ENCODE measurements at places on chromosomes 2 and 18. TPM values are rescaled to one million over a fixed set of nuclear protein-coding genes. Genes with fewer than 3 reads are reported as not detected.

- no peak for DNase-seq
- no peaks in the 10 kb centered on the region for H3K27me3 ChIP-seq
- H3K4me3 ChIP-seq = no peak overlapping the region
- no peak overlapping the region for H3K27ac ChIP-seq
These were observed 4.5 kb downstream of the ITM2C start for GRCh38 chr2:230868947-230869913.

DNA sequence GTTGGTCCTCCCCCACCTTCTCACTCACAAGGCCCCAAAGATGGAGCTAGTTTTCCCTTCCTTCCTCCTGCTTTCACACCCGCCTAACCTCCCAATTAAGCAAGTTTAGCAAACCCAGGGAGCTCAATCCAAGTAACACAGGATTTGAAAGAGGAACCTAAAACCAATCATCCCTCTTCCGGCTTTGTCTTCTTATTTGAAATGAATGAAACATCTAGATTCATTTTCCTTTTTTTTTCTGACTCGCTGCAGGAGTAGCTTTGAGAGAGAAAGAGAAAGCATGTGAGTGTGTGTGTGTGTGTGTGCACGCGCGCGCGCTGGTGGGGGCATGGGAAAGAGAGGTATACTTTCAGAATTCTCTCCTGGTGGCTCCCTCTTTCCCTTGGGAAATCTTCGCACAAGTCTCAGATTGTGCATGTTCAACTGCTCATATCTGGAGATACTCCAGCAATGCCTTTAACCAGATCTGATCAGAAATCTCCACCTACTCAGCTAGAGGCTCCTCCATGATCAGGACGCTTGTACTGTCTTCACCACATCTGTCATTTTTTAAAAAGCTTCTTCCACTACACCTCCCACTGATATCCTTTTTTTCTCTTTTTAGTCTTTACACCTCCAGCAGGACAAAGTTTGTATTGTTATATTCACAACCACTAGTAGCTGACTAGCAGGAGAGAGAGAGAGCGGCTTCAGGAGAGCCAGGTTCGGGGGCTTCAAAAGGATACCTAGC is 1.7 kb downstream of the SLC8A1 start:
- H3K4me1 ChIP-seq = no peaks in the 10 kb centered on the region
- no peak for DNase-seq
- H3K4me3 ChIP-seq = no peak overlapping the region
- peaks cover 14% of the 10 kb centered on the region for H3K27me3 ChIP-seq

DNA sequence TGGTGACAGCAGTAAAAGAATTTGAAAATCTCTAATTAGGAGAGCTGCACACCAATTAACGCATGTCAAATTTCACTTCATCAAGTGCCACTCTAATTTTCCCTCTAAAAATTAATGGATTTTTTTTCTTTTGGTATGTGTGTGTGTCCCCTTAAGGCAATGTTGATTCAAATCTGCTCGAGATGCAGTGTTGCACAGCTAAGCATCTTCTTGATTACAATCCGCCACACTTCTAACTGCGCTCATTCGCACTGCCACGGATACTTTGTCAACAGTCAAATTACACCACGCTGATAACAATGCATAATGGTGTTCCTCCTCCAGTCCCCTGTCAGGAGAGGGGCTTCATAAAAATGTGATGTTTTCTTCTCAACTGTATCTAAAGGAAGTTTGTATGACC is 261.4 kb downstream of the MEIS1 start:
- no peak overlapping the region for H3K4me3 ChIP-seq
- DNase-seq = no peak
- H3K27me3 ChIP-seq = no peaks in the 10 kb centered on the region
- no peaks in the 10 kb centered on the region for H3K36me3 ChIP-seq

DNA sequence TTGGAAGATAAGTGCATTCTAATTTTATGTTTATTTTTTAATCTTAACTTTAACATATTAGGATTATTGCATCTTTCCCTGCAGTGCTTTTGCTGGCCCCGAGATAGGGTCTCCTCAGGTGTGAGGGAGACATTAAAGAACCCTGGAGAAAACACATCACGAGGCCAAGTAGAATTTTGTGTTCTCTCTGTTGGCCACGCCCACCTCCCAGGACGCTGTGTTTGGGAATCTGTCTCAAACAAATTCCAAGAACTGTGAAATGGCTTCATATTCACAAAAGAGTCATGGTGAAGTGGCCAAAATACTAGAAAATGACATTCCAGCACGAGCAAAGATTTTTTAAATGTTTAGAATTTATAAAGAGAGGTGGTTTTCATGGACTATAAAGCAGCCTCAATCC is 27.3 kb downstream of the RNF144A start:
- DNase-seq = no peak
- H3K27ac ChIP-seq = no peak overlapping the region
- no peaks in the 10 kb centered on the region for H3K27me3 ChIP-seq
- H3K36me3 ChIP-seq = peaks cover 36% of the 10 kb centered on the region
- H3K4me1 ChIP-seq = peaks cover 10% of the 10 kb centered on the region

GRCh38 chr2:217672472-217672871 is 330.3 kb downstream of the TNS1 start:
- H3K4me3 ChIP-seq = no peak overlapping the region
- H3K4me1 ChIP-seq = no peaks in the 10 kb centered on the region

DNA sequence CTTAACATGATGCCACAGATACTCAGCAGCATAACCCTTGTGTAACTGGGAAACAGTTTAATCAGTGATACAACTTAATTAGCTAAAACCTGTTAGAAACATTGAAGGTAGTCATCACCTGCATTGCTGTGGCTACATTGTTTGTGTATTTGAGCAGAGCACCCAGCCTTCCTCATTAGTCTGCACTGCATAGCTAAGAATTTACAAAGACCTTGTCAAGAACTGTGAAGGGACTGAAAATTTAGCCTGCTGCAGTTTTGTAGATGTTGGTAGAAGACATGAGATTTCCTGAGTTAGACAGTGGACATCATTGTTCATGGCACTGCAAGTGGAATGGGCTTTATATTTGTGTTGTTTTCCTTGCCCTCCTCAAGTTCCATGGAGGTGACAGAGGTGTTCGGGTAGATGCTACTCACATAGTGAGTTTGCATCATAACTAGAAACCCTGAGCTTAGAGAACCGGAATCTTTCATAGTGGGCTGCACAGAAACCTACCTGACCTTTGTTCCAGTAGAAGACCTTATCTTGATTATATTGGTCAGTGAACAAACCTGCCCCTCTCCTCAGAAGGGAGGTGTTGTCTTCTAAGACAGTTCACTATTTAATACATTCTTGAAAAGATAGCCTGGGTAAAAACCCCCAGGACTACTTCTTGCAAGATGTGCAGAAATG is 12.5 kb downstream of the VAPA start:
- no peaks in the 10 kb centered on the region for H3K27me3 ChIP-seq
- H3K4me1 ChIP-seq = peaks cover 12% of the 10 kb centered on the region
- no peaks in the 10 kb centered on the region for H3K36me3 ChIP-seq

GRCh38 chr2:46878886-46879285 is 36.7 kb downstream of the MCFD2 start:
- no peak overlapping the region for H3K4me3 ChIP-seq
- no peak overlapping the region for H3K27ac ChIP-seq
- DNase-seq = no peak
- H3K4me1 ChIP-seq = no peaks in the 10 kb centered on the region
- H3K36me3 ChIP-seq = no peaks in the 10 kb centered on the region

DNA sequence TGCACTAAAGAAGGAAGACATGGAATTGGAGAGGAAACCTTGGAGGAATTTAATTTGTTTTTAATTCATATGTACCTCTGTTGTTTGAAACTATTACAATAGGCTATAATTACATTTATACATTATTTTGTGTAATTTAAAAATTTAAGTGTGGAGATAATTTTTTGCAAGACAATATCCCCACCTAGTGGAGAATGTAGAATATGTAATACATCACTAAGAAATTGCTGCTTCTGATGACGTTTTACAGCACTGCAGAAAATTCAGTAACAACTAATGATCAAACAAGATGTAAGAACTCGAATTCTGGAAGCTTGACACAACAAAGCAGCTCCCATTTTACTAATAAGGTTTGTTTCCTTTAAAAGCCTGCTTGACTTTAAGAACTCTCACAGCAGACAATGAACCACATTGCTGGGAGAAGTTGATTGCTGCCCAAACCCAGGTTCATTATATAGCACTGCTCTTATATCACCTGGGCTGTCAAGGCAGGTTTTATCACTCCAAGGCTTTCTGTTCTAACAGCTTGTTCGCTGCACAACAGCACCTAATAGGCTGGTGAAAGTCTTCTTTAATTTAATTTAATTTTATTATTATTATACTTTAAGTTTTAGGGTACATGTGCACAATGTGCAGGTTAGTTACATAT is 53.4 kb downstream of the THADA start:
- DNase-seq = peak; percentile 68
- no peak overlapping the region for H3K4me3 ChIP-seq
- H3K4me1 ChIP-seq = peaks cover 3% of the 10 kb centered on the region
- no peaks in the 10 kb centered on the region for H3K27me3 ChIP-seq
- H3K36me3 ChIP-seq = peaks cover 13% of the 10 kb centered on the region

The BCL11A gene
- total RNA-seq = 2.3 TPM
